Stimulated activated CD8-positive, alpha-beta memory T cell treated with anti-CD3 and anti-CD28 coated beads, Interleukin-15, amount 100 ng/mL, for 4 hours (primary cell): ENCODE measurements at places on chromosomes 5 and 9.

- DNase-seq = no peak
Measured at GRCh38 chr9:104028827-104029226, 65.3 kb upstream of the SMC2 start.

- DNase-seq = no peak
Measured at GRCh38 chr5:66197764-66198405, 53.8 kb downstream of the SREK1 start.

GRCh38 chr5:147858565-147858964, 19.9 kb upstream of the SCGB3A2 start:
- DNase-seq = no peak

- no peak for DNase-seq
Measured at GRCh38 chr5:65828022-65828896, 98.1 kb upstream of the ERBIN start.

DNA sequence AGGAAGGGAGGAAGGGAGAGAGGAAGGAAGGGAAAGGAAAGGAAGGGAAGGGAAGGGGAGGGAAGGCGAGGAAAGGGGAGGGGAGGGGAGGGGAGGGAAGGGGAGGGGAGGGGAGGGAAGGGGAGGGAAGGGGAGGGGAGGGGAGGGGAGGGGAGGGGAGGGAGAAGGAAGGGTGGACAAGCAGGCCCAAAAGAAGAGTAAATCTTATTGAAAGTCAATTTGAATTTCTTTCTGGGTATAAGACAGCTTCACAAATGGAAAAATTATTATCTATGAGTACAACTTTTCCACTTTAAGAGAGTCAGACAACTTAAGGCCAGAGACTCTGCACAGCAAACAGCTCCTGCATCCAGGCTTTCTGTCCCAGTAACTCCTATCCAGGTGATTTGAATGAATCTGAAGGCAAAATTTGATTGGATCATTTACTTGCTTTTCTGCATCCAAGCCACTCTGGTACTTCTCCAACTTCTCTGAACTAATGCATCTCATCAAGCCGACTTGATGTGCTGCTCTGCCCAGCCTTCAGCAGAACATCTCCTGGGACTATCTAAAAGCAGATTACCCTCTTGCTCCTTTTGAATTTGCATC, 363.4 kb upstream of the KIF2A start:
- DNase-seq = no peak

GRCh38 chr5:60229691-60230185, 336.2 kb upstream of the PDE4D start:
- DNase-seq = no peak

DNA sequence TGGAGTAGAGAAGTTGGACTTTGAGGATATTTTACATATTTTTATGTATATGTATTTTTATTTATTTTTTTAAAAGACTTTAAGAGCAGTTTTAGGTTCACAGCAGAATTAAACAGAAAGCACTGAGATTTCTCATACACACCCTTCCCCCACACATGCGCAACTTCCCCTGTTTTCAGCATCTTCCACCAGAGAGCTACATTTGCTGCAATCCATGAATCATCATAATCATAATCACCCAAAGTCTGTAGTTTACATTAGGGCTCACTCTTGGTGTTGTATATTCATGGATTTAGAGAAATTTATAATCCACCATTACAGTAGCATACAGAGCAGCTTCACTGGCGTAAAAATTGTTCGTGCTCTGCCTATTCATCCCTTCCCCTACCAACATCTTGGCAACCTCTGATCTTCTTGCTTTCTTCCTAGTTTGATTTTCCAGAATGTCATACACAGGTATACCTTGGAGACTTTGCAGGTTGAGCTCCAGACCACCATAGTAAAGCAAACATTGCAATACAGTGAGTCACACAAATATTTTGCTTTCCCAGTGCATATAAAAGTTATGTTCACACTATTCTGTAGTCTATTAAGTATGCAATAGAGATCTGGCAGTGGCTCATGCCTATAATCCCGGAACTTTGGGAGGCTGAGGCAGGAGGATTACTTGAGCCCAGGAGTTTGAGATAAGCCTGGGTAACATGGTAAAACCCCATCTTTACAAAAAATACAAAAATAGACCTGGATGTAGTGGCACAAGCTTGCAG, 9.6 kb upstream of the CCDC171 start:
- DNase-seq = no peak

DNA sequence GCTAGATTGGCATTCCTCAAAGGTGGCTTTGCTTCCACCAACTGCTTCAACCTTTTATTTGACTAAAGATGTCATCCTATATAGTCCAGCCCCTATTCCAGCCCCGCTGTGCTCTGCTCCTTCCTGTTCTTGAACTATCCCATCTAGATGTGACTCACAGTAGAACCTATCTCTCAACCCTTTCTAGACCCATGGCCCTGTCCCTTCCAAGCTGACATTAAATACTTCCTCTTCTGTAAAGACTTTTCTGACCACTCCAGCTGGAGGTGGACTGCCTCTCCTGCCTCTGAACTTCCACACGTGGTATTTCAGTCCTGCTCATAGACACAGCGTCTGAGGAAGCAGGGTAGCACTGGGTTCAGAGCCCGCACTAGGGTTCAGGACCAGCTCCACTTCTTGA, 32.4 kb downstream of the OSTF1 start:
- no peak for DNase-seq

DNA sequence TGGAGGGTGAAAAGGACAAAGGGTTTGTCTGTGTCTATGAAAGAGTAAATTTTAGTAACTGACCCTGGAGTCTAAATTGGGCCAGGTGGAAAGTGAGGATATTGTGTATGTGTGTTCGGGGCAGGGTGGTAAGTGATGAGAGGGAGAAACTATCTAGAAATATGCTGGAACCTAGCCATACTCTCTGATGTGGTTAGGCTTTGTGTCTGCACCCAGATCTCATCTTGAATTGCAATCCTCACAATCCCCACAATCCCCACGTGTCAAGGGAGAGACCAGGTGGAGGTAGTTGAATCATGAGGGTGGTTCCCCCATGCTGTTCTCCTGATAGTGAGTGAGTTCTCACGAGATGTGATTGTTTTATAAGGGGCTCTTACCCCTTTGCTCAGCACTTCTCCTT, 60.6 kb downstream of the COMMD10 start:
- no peak for DNase-seq

- DNase-seq = no peak
Measured at GRCh38 chr5:68685863-68686262, 408.0 kb upstream of the SLC30A5 start.

- no peak for DNase-seq
Measured at GRCh38 chr5:74040065-74040551, 414.1 kb downstream of the ARHGEF28 start.

DNA sequence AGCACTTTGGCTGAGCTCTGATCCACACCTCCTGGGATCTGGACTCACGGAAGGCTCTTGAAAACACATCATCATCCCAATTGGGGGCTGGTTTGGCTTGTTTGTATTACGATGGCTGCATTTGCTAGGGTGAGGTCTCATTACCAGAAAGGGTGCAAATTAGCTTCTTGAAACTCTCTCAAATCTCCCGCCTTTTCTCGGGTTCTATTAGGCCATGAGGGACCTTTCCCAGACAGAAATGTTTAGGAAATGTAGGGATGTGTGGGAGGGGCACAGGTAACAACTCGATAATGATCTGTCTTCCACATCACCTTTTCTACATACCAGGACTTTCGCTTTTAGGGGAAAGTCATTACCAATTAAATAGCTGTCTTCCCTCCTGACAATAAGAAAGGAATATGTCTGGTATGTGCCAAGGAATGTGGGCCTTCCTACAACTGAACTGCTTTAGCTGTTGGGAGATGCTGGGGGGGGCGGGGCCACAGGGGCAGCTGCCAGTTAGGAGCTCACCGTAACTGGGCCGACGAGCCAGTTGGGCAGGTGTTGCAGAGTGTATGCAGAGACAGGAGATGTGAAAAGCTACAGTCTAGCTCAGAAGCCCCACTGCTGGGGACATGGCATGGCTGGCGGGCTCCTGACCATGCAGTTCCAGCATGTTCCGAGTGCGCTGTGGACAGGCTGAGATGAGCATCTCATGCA, 71.2 kb downstream of the AK8 start:
- DNase-seq = no peak

- no peak for DNase-seq
Measured at GRCh38 chr9:133505186-133505830, 19.5 kb downstream of the MYMK start.

- DNase-seq = no peak
Measured at GRCh38 chr5:78576376-78576775, 72.2 kb downstream of the LHFPL2 start.

DNA sequence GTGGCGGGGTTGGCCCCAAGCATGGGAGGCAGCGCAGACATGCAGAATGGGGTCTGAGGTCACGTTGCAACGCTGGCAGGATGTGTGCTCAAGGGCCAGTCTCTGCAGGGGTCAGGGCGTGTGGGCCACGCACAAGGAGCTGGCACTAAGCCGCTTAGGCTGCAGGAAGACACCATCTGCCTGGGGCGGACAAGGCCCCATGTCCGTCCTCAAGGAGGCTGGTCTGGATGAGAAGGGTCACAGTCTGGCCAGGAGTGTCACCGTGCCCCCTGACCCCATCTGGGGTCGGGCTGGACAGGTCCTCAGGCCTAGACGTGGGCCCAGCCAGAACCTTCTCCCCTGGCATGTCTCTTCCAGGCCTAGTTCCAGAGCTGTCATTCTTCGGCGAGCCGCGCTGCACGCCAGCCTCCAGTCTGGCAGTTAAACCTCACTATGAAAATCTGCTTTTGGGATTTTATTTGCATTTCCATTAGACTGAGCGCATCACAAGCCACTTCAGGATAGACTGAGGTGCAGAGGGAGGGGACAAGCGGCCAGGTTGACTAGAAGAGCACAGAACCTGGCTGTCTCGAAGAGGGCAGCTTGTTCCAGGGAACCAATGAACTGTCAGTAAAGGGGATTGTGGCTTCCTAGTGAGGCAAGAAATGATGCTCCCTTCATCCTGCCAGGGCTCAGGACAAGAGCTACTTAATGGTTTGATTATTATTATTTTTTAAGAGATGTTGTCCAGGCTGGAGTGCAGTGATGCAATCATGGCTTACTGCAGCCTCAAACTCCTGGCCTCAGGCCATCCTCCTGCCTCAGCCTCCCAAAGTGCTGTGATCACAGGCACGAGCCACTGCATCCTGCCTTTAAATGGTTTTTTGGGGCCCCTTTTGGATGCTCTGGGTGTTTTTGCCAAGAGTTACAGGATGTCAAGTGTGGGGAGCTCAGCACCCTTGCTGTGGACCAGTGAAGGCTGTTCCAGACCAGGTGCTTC, 4.3 kb downstream of the BRD3OS start:
- no peak for DNase-seq

DNA sequence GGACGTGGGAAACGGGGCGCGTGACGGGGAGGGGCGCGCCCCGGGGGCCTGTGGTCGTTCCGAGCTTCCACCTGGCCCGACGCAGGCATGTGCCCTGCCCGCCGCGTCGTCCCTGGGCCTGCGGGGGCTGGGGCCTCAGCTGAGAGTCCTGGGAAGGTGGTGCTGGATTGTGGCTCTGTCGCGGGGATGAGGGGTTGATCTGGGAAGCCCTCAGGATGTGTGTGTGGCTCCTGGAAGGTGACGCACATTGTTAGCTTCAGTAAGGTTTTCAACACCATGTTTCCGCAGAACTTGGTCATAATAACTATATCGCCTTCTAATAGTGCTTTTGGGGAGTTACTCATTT, 589.1 kb downstream of the MTRR start:
- DNase-seq = no peak

DNA sequence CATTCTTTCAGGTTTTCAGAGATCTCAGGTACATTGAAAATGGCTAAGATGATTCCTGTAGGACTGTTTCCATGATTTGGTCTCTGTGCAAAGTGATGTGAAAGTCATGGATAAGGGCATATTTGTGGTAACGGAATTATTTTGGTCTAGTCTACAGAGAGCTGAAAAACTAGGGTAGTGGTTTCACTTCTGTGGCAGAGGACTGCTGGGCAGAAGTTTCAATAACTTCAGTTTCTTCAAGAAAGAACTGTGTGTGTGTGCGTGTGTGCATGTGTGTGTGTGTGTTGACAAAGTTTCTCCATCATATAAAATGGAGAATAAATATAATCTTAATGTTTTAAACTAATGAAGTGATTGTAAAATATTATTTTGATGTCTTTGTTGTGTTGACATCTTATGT, 4.3 kb downstream of the CNOT8 start:
- no peak for DNase-seq

DNA sequence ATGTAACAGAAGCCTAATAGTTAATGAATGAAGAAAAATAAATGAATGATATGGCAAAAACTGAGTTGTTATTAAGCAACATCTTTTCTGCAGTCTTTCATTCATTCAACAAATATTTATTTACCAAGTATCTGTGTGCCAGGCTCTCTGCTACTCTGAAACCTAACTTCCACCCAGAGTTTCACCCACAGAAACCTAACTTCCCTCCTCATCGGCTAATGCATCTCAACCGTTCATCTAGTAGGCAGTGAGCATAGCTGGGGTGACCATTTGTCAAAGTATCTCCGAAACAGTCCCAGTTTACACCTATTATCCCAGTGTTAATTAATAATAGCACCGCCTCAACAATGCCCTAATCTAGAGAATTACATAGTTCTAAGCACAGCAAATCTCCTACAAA, 1.5 kb downstream of the TTC39B start:
- DNase-seq = no peak

DNA sequence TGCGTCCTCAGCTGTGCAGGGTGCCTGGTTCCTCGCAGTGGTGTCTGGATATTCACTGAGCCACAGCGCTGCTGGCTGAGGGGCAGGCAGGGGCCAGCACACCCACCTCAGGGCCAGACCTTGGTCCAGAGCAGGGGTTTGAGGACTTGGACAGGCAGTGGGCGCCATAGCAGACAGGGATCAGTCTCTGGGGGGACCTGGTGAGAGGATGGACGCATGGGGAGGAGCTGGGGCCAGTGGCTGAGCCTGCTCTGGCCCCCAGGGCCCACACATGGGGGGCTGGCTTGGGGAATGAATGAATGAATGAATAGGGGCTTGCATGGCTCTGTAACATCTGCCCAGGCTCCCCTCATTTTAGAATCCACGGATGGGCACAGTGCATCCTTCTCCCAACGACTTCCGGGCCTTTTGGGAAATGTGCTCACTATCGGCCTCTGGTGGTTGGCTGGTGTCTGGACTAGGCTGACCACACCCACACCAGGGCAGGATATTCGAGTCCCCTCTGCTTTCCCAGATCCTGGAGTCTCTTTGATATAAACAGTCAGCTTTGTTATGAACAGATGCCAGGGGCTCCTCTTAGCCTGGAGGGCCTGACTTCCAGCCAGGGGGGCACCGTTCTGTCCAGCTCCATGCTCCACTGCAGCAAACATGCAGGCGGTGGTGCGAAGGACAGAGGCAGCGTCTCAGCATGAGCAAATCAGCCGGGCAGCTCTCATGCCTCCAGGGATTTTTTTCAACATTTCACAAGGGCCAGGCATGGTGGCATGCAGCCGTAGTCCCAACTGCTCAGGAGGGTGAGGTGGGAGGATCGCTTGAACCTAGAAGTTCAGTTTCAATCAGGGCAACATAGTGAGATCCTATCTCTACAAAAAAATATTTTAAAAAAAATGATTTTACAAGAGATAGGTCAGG, 62.6 kb downstream of the NEK6 start:
- DNase-seq = no peak

DNA sequence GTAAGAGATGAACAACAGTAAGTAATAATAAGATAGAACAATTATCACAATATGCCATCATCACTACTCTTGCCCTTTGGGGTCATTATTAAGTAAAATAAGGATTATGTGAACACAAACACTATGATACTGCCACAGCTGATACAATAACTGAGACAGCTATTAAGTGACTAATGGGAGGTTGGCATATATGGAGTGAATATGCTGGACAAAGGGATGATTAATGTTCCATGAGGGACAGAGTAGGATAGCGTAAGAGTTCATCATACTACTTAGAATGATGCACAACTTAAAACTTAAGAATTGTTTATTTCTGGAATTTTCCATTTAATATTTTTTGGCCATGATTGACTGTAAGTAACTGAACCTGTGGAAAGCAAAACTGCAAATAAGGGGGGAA, 16.6 kb downstream of the POU5F2 start:
- DNase-seq = no peak

- no peak for DNase-seq
Measured at GRCh38 chr9:125361837-125362531, 100.4 kb downstream of the GAPVD1 start.
